ENCODE measurements at places on chromosomes 4 and X.

DNA sequence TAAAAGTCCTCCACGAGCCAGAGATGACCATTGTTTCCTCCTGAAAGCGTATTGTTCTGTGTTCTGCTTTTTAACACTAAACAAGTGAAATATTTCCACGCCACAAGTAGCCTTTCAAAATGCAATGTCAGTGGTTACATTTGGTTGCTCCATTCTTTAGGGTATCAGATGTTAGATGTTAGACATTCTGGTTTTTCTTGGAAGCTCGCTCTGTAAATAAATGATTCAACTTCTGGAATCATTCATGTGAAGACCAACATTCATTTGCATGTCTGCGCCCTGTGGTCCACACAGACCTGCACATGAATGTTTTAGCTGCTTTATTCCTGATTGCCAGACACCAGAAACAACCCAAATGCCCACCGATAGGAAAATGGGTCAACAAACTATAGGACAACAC lies 38.0 kb upstream of the HELT start:
- DNase-seq: no peak

- DNase-seq: no peak
Observed at GRCh38 chr4:56169061-56169460, 218.2 kb downstream of the AASDH start.

- no peak for DNase-seq
Observed at GRCh38 chrX:7111518-7111917, 36.0 kb upstream of the STS start.

- DNase-seq: no peak
Observed at GRCh38 chr4:182788201-182788600, 129.0 kb downstream of the DCTD start.

DNA sequence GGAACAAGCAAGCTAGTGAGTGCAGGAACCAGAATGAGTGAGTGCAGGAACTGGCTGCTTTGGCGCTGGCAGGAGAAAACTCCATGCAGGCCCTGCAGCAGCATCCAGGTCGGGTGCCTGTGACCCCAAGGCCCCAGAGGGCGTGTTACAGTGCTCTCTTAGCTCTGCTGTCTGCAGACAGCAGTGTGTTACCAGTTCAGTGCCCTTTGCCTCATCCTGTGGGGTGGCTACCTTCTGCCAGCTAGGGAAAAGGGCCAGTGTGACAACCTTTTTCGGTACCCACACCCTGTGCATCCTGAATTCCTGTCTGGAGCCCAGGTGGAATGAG lies 202.3 kb upstream of the SMIM31 start:
- DNase-seq: no peak

DNA sequence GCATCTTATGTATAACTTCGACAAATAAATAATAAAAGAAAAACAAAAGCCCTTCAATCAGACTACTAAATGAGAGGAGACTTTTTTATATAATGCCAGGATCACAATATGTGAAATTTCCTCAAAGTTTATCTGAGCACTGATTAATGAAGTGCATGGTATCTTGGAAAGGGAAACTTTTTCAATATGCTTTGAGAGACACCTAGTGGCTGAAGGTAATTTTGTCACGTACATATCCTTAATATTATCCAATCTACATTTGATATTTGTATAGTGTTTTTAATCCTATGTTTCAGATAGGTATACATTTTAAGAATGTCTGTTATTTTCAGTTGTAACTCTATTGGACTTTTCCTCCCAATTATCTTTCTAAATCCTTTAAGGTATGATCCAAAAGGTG lies 146.8 kb downstream of the KLHL4 start:
- no peak for DNase-seq

DNA sequence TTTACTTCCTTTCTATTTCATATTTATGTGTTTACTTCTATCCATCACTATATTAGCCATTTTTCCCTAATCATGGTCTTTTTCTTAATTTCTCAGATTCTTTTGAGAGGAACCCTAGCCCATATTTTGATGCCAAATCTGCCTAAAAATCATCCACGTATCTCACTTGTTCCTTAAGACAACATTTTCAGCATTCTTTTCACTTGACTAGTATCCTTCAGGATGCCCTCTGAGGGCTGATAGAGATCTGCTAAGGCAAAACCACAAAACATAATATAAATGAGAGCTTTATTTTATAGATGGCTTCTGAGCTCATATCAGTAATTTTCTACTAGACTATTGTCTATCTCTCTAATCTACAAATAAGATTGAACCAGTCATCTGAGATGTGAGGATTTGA lies 341.9 kb downstream of the GPM6A start:
- DNase-seq: no peak

DNA sequence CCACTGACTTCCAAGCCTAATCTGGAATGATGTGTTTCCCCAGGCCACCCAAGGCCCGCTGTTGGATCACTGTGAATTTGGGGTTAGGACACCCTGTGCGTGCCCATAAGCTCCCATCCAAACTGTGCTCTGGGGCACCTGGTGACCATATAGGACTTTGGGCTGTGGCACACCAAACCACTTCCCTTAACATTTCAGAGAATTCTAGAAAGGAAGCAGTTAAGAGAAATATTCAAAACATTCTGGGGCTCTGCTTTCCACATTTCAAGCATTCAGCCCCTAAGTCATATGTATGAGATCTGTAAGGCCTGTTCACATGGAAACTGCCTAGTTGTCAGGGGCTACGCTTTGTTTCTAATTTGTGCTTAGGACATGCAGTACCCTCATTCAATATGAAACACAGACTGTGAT lies 14.4 kb downstream of the VGLL1 start:
- DNase-seq: no peak

- DNase-seq: no peak
Observed at GRCh38 chr4:159382856-159383561, 280.1 kb downstream of the RAPGEF2 start.

DNA sequence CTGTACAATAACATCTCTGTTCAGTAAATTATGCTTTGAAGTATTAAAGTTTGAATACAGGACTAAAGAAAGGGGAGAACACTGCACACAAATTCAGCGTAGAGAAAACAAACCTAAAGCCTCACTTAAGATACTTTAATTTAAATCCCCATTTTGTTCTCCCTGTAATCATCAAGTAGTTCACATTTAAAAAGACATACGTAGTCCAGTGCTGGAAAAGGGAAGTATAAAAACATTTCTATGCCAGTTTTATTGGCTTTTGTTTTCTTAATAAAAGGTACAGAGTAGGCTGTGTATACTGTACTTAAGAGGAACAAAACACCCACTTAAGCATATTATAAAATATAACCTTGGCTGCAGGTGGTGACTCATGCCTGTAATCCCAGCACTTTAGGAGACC lies 101.6 kb downstream of the FGF16 start:
- DNase-seq: no peak

DNA sequence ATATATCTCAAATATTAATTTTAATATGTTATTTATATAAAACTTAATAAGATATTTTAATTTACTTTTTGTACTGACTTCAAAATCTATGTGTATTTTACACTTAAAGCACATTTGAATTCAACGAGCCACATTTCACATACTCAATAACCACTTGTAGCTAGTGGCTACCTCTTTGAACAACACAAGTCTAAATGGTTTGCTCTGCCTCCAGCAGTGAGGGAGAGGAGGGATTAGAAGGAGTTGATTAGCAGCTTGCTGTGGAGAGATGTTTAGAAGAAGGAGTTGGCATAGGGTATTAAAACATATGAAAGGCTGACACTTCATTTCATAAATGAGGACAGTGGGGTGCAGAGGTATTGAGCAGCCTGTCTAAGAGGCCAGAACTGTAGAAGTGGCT lies 124.0 kb downstream of the ARHGAP24 start:
- no peak for DNase-seq

DNA sequence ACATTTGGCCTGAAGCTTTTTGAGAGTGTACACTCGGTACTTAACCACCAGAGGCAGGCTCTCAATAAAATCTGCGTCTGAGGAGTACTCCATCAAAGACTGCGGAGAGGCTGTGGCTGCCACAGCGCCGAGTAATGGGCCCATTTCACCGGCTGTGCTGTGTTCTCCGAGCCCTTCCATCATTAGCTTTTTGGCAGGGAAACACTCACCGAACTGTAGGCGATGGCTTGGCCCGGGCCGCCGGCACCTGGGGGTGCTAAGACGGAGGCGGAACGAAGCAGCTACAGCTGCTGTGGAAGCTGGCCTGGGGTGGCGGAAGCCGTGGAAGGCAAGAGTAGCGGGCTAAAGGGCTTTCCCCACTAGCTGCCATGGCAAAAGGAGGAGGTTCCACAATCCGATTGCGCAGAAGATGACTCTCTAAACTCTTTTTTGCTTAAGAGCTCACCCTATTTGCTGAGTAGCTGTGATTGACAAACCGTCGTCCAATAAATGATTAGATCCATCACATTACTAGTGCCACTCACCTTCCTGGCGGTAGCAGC lies 48.5 kb upstream of the PABPC1L2A start:
- DNase-seq: no peak

- DNase-seq: no peak
Observed at GRCh38 chr4:90546114-90546513, 418.9 kb downstream of the CCSER1 start.

DNA sequence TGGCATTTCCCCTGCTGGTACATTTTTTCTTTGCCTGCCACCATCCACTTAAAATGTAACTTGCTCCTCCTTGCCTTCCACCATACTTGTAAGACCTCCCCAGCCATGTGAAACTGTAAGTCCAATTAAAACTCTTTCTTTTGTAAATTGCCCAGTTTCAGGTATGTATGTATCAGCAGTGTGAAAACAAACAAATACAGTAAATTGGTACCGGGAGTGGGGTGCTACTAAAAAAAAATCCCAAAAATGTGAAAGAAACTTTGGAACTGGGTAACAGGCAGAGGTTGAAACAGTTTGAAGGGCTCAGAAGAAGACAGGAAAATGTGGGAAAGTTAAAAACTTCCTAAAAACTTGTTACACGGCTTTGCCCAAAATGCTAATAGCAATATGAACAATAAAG lies 16.3 kb downstream of the ARHGEF9 start:
- no peak for DNase-seq

- DNase-seq: no peak
Observed at GRCh38 chrX:42715701-42716262, 62.2 kb downstream of the PPP1R2C start.

GRCh38 chrX:19731307-19731820 lies 156.0 kb downstream of the SH3KBP1 start:
- no peak for DNase-seq

All from stimulated activated CD8-positive, alpha-beta memory T cell treated with anti-CD3 and anti-CD28 coated beads, Interleukin-15, amount 100 ng/mL, for 4 hours (primary cell).